ENCODE measurements at places on chromosomes 1 and 21.

- no peak for DNase-seq
Measured at GRCh38 chr1:244413736-244414135, 38.0 kb downstream of the ADSS2 start.

GRCh38 chr21:35303085-35303484 is 254.0 kb upstream of the RUNX1 start:
- no peak for DNase-seq

DNA sequence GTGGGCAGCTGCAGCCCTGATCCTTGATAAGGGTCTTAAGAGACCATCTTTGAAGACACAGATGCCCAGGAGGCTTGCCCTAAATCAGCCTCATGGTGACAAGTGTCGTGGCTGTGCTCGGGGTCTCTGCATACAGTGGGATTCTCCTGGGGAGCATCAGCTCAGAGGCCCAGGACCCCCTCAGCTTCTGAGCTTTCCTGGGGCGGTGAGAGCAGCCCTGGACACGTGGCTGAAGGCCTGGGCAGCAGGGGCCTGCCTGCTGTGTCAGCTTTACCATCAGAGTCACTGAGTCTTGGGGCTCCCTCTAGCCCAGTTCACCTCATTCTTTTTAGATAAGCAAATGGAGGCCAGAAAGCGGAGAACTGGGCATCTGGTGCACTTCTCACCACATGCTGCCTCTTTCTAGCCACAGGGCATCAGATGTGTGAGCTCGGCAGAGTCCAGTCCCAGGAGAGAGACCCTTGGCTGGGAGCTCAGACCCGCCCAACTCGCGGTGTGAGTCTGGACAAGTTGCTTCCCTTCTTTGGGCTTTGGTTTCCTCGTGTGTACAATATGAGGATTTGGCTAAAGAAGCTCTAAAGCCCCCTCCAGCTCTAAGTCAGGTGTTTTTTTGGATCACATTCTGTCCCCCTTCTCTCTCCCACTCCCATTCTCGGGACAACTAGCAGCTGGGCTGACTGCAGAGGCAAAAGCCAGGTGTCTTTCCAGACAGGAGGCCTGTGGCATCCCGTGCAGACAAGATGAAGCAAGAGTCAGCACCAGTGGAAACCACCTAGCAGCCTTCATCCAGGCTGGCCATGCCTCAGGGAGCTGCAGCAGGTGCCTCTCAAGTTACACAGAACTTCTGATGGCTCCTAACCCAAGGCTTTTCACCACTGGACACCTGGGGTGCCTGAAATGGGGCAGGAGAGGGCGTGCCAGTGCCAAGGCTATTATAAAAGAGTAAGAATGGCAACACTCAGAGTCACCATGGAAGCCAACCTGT is 119.1 kb downstream of the KCNN3 start:
- DNase-seq = no peak

GRCh38 chr21:39144191-39144590 is 39.1 kb downstream of the PSMG1 start:
- no peak for DNase-seq

DNA sequence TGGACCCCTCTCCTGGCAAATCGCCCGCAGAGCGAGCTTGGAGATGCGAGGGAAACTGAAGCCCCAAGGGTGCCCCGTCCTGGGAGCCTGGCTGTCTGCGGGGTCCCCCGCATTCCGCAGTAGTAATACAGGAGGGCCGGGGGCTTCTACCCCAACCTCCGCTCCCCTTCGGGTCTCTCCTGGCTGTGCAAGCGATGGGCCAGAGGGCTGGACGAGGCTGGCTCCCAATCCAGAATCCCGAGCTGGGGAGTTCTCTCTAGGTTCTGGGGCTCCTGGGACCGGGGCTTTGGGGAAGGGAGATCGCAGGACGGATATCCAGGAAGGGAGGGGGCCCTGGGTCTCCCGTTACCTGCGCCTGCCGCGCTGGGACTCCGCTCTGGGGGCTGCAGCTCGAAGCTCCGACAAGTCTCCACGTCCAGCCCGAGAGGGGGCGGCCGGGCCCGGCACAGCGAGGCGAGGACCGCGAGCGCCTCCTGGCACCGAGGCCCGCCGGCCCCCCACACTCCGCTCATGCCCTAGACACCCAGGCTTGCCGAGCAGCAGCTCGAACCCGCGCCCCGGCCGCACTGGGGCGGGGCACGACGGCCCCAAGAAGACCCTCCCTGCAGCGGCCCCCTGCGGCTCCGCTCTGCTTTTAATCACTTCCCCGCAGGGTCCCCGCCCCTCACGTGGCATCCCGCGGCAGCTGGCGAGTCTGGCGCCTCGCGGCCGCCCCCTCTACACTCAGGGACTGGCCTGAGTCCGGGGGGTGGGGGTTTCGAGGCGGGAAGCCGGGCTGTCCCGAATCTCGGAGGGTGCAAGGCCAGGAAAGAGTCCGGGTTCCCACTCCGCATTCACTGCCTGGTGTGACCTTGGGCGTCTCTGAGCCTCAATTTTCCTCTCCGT is at the start of gene SYT6:
Gene SYT6 (minus strand): TSS at position 609 of the 885 bp plus-strand sequence. CDS start 97 bp downstream, at position 512.
- DNase-seq = no peak

GRCh38 chr1:111448482-111448917 is 556 bp downstream of the WDR77 start:
- DNase-seq = no peak

DNA sequence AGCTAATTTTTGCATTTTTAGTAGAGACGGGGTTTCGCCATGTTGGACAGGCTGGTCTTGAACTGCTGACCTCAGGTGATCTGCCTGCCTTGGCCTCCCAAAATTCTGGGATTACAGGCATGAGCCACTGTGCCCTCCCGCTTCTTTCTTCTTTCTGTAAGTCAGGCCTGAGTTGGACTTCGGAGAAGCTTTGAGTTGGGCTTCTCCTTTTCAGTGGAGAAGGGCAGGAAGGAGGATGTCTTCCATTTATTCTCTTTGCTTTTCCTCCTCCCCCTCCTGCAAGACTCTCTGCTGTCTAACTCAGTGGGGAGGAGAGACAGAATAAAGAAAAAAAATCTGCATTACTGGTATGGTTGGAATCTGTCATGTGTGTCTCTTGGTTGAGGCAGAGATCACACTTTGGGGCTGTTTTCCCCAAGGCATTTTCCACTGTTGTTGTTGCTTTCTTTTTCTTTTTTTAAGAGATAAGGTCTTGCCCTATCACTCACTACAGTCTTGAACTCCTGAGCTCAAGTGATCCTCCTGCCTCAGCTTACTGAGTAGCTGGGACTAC is 13.2 kb upstream of the DEGS1 start:
- DNase-seq = no peak

DNA sequence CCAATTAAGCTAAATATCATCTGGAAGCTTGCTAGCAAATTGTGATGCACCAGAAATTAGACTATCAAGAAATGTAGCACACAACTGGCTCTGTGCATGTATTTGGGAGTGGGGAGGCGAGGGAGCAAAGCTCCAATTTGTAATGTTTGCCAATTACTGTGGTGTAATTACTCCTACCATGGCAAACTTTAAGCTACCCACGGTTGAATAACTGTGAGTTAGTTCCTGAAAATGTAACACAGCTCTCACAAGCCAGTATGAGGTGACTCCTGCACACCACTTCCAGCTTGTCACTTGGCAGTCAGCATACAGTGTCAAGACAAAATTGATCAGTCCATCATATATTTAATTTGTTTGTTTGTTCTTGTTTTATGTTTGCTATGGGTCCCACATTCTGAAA is 141.2 kb downstream of the TM2D1 start:
- DNase-seq = no peak

DNA sequence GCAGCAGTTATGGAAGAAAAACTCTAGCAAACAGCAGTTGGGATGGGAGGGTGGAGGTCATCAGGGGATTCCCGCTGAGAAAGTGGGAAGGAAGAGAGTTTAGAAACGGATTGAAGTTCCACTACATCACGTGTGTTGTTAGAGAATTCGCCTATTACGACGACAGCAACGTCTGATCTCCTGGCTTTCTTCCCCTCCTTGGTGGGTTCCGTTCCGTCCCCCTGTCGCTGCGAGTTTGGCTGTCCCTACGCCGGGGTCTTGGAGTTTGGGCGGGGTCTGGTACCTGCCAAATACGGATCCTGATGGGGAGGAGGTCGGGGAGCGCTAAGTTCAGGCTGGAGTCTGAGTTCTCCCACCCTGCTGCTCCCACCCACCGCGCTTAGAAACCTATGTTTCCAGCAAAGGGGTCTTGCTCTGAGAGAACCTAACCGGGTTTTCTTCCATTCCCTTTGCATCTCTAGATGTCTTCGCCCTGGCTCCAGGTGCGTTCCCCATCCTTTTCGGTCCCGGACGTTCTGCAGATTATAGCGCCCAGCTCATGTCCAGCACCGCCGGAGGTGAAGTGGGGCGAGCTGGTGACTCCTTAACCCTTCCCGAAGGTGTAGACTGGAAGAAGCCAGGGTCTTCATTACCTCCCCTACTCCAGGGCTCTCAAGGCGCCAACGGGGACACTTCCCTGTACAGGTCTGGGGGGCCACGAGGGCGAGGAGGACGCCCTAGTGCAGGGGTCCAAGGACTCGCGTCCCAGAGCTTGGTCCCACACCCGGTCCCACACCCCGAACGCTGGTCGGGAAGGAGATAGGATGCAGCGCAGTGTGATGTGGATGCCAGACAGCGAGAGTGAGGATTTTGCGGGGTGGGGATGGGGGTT is 641 bp upstream of the KCNK2 start:
- no peak for DNase-seq

GRCh38 chr1:24776821-24777220 is 31.6 kb downstream of the CLIC4 start:
- DNase-seq = no peak

DNA sequence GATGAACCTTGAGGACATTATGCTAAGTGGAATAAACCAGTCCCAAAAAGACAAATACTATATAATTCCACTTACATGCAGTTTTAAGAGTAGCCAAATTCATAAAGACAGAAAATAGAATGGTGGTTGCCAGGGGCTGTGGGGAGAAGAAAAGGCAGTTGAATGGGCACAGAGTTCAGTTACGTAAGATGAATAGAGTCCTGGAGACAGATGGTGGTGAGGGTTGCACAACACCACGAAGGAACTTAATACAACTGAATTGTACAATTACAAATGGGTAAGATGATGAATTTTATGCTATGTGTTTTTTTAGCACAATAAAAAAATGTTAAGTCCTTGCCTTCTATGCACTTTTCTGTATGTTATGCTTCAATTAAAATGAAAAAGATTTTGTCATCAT is 66.6 kb downstream of the CD34 start:
- DNase-seq = no peak

GRCh38 chr1:218587900-218588299 is 242.8 kb downstream of the TGFB2 start:
- no peak for DNase-seq

GRCh38 chr1:183551924-183552323 is 38.3 kb downstream of the NCF2 start:
- no peak for DNase-seq

- DNase-seq = no peak
Measured at GRCh38 chr1:179372160-179372559, 6.4 kb downstream of the AXDND1 start.

DNA sequence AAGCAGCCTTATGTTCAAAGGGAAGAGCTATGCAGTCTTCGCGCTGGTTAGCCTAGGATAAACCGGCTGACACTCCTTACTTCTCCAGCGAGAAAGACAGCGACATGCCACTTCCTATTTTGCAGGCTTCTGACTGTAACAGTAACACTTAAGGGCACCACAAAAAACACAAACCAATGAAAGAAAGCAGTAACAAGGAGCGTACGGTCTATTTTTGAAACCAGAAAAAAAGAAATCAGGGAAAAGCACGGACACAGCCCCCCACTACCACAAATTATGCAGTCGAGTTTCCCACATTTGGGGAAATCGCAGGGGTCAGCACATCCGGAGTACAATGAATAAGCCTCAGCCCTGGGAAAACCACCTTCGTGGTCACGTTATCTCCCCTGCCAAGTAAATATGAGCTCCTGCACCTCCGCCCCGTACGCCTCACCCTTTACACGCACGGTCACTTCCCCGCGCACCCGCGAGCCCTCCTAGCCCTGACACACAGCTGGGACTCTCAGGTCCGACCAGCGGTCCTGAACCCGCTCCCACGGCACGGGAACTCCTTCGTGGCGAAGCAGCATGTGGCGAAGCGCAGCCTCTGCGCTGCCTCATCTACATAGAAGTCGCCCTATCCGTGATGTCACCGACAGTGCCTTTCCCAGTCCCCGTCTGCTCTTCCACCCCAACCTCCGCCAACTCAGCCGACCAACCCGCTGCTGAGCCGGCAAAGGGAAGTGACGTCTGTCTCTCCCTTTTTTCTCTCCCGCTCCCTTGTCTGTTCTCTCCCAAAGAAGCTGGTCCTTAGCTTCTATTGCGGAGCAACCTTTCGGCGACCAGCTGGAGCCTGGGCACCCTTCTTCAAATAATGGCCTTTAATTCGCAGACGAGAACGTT is 40.9 kb upstream of the PPIAL4F start:
- DNase-seq = peak; percentile 42

DNA sequence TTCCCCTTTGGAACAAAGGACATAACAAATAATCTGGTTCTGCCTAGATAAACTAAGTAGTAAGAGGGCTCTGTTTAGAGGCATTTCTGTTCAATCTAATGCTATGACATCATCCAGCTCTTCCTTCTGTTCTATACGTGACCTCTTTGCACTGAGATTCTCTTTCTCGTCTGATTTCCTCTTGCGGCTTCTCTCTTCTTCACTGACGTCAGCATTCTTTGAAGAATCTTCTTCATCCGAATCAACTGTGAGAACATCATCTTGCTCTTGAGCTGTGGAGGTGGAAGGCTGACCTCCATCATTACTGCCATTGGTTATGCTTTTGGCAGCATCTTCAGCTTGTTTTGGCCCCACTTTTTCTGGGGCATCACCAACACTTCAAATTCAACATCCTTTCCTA is 130.4 kb downstream of the HS2ST1 start:
- DNase-seq = no peak
